AG10803 (cell line): ENCODE measurements at places on chromosomes 12 and 14.

GRCh38 chr12:94074216-94074979, 74.0 kb upstream of the PLXNC1 start:
- peak; percentile 15 for DNase-seq

DNA sequence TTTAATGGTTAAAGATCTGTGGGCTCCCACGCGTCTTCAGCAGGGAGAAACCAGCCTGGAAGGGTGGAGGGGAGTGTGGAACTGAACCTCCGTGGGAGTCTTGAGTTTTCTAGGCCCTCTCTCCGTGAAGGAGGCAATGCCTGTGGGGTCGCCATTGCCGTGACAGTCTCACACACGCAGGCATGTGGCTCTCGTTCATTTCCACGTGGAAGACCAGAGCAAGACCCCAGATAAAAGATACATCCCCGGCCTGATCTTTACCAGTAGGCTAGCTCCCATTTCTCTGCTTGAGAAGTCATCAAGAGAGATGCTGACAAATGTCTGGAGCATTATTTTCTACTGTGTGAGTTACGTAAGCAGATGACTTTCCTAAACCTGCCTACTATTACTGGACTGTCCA, 491.7 kb upstream of the LMO3 start:
- no peak for DNase-seq

DNA sequence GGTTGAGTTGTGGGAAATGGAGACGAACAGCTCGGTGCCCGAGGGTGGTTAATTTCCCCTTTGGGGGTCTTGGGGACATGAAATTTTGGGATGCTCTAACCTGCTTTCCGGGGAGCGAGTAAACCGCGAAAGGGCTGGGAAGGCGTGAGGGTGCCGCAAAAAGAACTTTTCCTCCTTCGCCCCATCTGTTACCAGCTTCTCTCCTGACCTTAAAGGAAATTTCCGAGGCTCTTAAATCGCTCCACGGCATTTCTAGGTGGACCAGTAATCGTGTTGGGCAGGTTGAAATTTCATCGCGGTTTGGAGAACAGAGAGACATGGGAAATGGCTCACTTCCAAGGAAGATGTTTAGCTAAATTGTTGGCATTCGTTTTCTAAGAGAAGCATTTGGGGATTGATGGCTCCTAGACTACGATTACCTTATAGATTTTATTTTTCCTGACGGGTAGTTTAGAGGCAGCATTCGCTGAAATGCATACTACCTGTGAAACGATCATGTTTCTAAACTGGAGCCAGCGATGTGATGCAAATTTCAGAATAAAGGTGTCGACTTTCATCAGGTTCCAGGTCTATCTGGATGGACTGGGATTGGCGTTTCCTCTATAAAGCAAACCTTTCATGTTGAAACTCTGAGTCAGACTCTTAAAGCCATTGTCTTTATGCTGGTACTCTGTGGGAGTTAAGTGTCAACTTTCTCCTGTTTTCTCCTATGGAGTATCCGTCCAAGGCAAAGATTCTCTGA, 414.5 kb downstream of the PCNX1 start:
- peak; percentile 64 for DNase-seq

DNA sequence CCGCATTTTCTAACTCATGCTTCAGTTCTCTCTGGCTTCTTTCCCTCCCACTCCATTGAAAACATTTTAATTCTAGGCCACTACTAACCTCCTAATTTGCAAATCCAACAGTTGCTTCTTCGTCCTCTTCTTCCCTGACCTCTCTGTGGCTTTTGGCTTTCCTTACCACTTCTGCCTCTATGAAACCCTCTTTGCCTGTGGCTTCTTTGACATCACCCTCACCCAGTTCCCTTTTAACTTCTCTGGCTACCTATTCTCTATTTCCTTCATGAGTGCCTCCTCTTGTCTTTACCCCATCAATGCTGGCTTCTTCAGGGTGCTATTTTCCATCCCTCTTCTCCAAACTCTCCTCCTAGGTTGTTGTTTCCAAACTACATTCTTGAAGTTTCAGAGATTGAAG, 4.4 kb upstream of the HCFC2 start:
- DNase-seq = no peak

DNA sequence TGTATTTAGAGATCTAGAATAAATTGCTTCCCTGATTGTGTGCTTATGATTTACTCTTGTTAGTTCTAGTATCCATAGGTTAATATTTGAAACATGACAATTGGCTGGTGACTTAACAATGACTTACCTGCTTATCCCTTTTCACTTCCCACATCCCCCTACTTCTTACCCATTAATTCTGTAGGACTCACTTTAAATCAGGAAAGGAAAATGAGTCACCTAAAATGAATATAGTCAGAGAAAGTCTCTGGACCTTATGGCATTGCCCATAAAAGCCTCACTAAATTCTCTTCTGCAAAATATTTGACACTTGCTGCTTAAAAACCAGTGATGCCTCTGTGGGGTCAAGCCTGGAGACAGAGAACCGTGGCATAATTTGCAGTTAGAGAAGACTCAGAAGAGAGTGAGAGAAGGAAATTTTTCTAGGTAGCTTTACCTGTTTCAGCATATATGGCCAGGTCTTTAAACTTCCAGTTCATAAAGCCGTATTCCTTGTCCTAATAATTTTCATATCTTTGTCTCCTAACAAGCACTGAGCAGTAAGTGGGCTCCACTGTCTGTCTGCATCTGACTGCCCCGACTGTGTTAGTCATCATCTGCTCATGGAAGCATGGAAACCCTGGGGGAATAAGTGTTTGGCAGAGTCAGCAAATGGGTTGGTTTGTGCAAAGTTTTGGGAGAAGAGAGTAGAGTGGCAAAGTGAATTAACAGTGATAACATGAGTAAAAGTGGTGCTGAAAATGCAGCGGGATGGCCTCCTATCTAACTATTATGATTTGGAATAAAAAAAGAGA, 294.4 kb downstream of the AKAP6 start:
- DNase-seq = peak; percentile 31

GRCh38 chr12:61009192-61009591, 1251.0 kb upstream of the USP15 start:
- no peak for DNase-seq

DNA sequence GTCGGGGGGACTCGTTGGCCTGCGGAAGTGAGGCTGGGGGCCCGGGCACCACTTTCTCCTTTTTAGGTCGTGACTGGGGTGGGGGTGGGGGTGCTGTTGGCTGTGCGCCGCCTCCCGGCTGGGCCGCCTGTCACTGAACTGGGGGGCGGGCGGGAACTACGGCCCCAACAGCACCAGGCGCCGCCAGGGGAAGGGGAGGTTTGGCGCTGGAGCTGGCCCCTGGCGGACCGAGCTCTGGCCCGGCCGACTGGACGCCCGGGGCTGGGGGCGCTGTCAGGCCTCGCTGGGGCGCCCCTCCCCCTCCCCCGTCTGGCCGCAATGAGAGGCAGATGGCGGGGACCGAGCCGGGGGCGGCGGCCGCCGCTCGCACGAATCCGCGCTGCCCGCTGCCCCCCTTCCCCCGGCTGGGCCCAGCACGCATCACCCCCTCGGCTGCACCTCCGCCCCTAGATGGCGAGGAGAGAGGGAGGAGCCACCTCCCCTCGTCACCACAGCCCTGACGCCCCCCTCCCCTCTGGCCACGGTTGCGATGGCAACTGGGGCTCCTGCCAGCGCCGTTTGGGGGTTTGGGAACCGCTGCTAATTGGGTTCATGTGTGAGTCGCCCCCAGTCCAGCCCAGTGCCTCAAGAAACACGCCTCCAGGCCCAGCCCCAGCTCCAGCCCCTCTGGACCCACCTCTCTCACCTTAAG, 723 bp downstream of the NFATC4 start:
- peak; percentile 95 for DNase-seq
